ENCODE measurements at places on chromosomes 5 and 9. TPM values are rescaled to one million over a fixed set of nuclear protein-coding genes. Genes with fewer than 3 reads are reported as not detected.

- no peaks in the 10 kb centered on the region for H3K27me3 ChIP-seq
- no peak for DNase-seq
- H3K4me3 ChIP-seq: no peak overlapping the region
- H3K27ac ChIP-seq: no peak overlapping the region
- H3K4me1 ChIP-seq: no peaks in the 10 kb centered on the region
These were observed 135.5 kb downstream of the PRR16 start for GRCh38 chr5:120599576-120599975.

- no peaks in the 10 kb centered on the region for H3K27me3 ChIP-seq
- no peak overlapping the region for H3K27ac ChIP-seq
- DNase-seq: no peak
These were observed 138.6 kb downstream of the ARL15 start for GRCh38 chr5:54171645-54172384.

The COL23A1 gene
- total RNA-seq: 1.2 TPM

GRCh38 chr5:155773680-155774079, 553.3 kb upstream of the SGCD start:
- no peak overlapping the region for H3K27ac ChIP-seq
- DNase-seq: no peak
- H3K27me3 ChIP-seq: no peaks in the 10 kb centered on the region
- no peak overlapping the region for H3K4me3 ChIP-seq

The KCNV2 gene
- not detected for total RNA-seq

The SPARC gene
- total RNA-seq: 552 TPM

- no peaks in the 10 kb centered on the region for H3K4me1 ChIP-seq
- DNase-seq: no peak
- no peaks in the 10 kb centered on the region for H3K27me3 ChIP-seq
- no peak overlapping the region for H3K4me3 ChIP-seq
- H3K36me3 ChIP-seq: no peaks in the 10 kb centered on the region
- no peak overlapping the region for H3K27ac ChIP-seq
These were observed 18.9 kb upstream of the IGFBPL1 start for GRCh38 chr9:38443181-38443580.

- H3K27me3 ChIP-seq: no peaks in the 10 kb centered on the region
- peaks cover 10% of the 10 kb centered on the region for H3K4me1 ChIP-seq
- no peak for DNase-seq
- H3K36me3 ChIP-seq: peaks cover 37% of the 10 kb centered on the region
- H3K4me3 ChIP-seq: no peak overlapping the region
These were observed 4.7 kb downstream of the SLC27A4 start for GRCh38 chr9:128344931-128345605.

The ZNG1C gene
- total RNA-seq: 32.6 TPM

DNA sequence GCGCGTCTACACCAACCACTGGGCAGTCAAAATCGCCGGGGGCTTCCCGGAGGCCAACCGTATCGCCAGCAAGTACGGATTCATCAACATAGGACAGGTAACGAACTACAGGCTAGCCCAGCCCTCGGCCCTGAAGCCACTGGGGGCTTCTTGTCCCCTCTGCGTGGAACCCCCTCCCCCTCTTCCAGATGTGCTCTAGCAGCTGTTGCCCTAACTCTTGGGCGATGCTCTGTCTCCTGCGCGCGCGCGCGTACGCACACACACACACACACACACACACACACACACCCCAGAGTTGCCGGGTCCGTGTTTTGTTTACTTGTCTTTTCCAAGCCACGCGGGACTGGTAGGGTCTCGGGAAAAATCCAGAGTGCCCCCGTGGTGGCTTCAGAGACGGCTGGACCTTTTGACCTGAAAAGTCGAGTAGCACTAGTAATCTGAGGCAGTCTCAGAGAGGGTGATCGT, 836 bp downstream of the PCSK5 start:
- DNase-seq: peak; percentile 77
- H3K36me3 ChIP-seq: no peaks in the 10 kb centered on the region
- peaks cover 39% of the 10 kb centered on the region for H3K27me3 ChIP-seq
- peaks cover 30% of the 10 kb centered on the region for H3K4me1 ChIP-seq

DNA sequence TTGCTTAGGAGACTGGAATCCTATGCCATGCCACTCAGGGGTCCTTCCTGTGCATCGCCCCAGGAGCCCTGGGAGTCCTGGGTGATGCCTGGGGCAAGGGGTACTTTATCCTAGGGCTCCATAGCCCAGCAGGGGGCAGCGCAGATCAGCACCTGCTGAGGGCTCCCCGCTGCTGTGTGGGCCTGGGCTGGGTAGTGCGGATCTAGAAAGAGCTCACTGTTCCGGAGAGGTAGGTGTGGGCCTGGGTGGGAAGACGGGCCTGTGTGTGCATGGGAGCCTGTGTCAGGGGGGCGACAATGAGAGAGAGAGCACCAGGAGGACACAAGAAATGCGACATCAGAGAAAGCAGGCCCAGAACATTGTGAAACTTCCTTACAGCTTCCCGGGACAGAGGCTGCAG, 11.4 kb upstream of the DAB2IP start:
- no peaks in the 10 kb centered on the region for H3K27me3 ChIP-seq
- no peak for DNase-seq
- H3K4me1 ChIP-seq: no peaks in the 10 kb centered on the region
- no peak overlapping the region for H3K4me3 ChIP-seq

GRCh38 chr5:28499766-28500290, 1461.4 kb upstream of the CDH9 start:
- H3K27ac ChIP-seq: no peak overlapping the region
- no peak overlapping the region for H3K4me3 ChIP-seq
- H3K27me3 ChIP-seq: no peaks in the 10 kb centered on the region
- H3K4me1 ChIP-seq: no peaks in the 10 kb centered on the region
- H3K36me3 ChIP-seq: no peaks in the 10 kb centered on the region

The TTC33 gene
- 15.0 TPM for total RNA-seq

DNA sequence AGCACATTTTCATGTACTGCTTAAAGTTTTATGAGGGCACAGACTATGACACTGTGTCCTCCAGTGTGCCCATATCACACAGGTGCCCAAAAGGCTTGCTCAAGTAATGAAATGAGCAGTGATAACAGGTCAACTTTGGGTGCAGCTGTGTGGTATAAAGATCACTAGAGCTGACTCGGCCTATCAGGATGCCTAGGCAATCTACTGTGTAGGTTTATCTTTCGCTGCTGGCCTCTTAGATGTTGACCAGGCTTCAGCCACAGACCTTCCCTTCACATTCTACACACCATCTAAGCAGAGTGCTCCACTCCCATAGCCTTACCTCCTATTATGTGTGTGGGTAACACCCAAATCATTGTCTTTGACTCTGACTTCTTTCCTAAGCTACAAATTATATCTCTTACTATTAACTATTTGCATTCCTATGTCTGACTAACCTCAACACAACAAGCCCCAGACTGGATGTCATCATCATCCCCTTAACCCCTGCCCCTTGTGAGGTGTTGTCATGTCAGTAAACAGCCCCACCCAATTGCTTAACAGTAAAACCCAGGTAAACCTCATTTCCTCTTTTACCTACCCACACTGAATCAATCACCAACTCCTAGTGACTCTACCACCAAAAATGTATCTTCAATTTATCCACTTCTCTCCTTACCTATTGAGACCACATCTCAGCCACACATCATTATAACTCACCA, 2.5 kb downstream of the SREK1IP1 start:
- H3K4me3 ChIP-seq: no peak overlapping the region
- H3K27me3 ChIP-seq: no peaks in the 10 kb centered on the region
- no peak overlapping the region for H3K27ac ChIP-seq
- no peak for DNase-seq

The STOM gene
- 369 TPM for total RNA-seq

DNA sequence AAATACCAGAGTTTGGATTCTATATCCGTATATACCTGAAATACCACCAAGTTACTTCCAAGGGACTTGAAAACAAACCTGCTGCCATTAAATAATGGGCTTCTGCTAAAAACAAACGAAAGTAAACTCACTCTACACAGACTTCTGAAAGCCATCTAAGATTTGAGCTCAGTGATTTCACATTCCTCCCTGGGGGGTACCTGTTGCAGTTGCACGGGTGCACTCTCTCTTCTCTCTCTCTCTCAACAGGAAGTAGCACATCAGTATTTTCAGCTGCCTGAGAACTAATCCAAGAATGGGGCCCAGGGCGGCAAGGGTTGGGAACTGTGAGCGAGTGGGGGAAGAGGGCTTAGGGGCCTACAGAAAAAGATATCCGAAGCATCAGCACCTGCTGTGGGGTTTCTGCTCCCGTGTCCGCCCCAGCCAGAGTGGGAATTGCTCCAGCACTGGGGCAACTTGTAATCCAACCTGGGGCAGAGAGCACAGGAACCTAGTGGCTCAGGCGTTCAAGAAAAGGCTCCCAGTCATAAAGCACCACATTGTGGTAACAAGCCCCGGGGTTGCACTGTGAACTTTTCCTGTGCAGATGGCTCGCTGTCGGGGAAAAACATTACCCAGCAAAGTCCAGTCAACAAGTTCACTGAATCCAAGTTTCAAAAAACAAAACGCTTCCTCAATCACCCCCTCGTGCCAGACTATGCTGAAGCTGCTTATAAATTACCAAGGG, 99.8 kb downstream of the EFNA5 start:
- peaks cover 14% of the 10 kb centered on the region for H3K4me1 ChIP-seq
- DNase-seq: no peak
- no peaks in the 10 kb centered on the region for H3K36me3 ChIP-seq
- H3K27me3 ChIP-seq: no peaks in the 10 kb centered on the region
- H3K27ac ChIP-seq: peak overlapping the region; percentile 45
- H3K4me3 ChIP-seq: peak overlapping the region; percentile 21

The BAAT gene
- total RNA-seq: 0.15 TPM

GRCh38 chr5:100889165-100889743, 13.8 kb downstream of the ST8SIA4 start:
- H3K4me1 ChIP-seq: peaks cover 45% of the 10 kb centered on the region
- H3K27ac ChIP-seq: peak overlapping the region; percentile 64
- H3K27me3 ChIP-seq: no peaks in the 10 kb centered on the region
- no peak for DNase-seq

DNA sequence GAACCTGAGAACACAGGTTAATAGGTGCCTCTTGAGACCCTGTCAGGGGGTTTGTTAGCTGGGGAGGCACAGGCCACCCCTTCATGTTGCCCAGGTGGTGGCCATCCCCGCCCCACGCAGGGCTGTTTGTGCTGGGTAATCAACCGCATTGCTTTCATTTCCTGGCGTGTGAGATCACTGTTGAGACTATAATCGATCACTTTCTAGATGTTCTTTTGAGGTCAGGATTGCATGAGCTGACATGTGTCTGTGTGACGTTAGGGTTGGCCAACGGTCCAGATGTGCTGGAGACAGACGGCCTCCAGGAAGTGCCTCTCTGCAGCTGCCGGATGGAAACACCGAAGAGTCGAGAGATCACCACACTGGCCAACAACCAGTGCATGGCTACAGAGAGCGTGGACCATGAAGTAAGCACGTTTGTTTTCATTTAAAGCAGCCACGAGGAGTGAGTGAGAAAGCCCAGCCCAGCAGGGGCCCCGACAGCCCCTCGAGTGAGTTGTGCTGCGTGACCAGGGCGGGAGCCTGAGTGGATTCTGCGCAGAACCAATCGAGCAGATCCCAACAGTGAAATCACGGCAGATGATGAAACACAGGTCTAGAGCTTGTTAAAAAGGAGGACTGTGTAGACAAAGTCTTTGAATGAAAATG, 115.0 kb upstream of the CACNA1B start:
- no peak for DNase-seq
- H3K27me3 ChIP-seq: no peaks in the 10 kb centered on the region
- H3K4me3 ChIP-seq: no peak overlapping the region
- H3K4me1 ChIP-seq: peaks cover 40% of the 10 kb centered on the region

- peaks cover 61% of the 10 kb centered on the region for H3K4me1 ChIP-seq
- H3K4me3 ChIP-seq: no peak overlapping the region
- H3K36me3 ChIP-seq: no peaks in the 10 kb centered on the region
- H3K27me3 ChIP-seq: no peaks in the 10 kb centered on the region
- DNase-seq: peak; percentile 91
These were observed 8.6 kb upstream of the PHYKPL start for GRCh38 chr5:178241231-178241663.

The FAM153A gene
- total RNA-seq: 37.7 TPM

DNA sequence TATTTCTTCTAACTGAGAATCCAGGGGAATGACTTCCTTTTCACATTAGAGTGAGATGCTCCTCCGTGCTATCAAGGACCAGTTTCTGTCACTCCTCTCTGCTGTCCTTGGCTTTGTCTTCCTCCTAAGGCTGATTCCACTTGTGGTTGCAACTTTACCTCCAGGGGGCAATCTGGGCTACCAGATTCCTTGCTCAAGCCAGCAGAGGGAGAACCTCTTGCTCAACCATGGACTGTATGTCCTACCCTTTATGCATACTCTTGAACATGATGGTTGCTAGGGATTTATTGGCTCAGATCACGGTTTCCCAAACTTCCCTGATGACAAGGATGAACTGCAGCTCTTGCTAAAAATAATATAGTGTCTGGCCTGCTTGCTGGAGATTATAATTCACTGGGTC, 24.0 kb downstream of the NNT start:
- no peak for DNase-seq
- no peak overlapping the region for H3K4me3 ChIP-seq
- H3K4me1 ChIP-seq: no peaks in the 10 kb centered on the region
- peaks cover 61% of the 10 kb centered on the region for H3K36me3 ChIP-seq

The NAIP gene
- total RNA-seq: 211 TPM

The EGFL7 gene
- total RNA-seq: 179 TPM

The VCAN gene
- 90.6 TPM for total RNA-seq

DNA sequence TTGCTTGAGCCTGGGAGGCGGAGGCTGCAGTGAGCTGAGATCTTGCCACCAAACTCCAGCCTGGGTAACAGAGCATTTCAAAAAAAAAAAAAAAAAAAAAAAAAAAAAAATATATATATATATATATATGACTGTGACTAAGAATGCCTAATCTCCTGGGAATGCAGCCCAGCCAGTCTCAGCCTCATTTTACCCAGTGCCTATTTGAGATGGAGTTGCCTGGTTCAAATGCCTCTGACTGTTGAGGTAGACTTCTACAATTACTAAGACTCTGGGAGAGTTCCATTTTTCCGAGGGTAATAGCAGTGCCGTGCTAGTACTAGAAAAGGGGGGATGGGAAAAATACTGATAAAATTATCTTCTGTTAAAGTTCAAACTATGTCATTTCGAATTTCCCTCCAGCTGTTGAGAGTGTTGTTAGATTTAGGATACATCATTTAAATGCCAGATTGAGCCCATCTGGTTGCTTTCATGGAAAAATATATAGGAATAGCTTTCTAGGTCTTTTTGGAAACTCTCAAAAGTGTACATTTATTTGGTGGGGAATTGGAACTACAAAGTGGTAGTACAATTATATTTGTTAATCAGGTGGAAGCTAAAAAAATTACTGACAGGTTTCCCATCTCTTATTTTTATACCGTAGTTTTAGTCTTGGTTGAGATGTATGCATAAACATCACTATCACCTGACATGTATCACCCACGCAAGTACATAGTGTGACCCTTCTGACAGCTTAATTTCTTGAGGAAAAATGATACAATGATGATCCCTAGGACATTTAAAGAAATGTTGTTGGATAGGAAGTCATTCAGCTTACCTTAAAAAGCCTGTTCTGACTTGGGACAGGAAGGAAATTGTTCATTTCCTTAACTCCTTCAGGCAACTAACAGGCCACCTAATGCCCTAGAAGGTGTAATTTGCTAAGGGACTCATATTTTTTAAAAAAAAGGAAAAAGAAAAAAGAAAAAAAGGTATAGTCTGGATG, 214.9 kb downstream of the ADAMTSL1 start:
- no peak overlapping the region for H3K4me3 ChIP-seq
- no peak for DNase-seq
- no peaks in the 10 kb centered on the region for H3K36me3 ChIP-seq
- H3K27ac ChIP-seq: no peak overlapping the region
- H3K4me1 ChIP-seq: no peaks in the 10 kb centered on the region

GRCh38 chr5:56525113-56525512, 290.2 kb upstream of the MAP3K1 start:
- H3K27ac ChIP-seq: no peak overlapping the region
- no peaks in the 10 kb centered on the region for H3K36me3 ChIP-seq
- no peak for DNase-seq
